ENCODE measurements at places on chromosomes 16 and 17.
A peak's percentile ranks its signal among the peaks of the same experiment; 100 is the strongest.

GRCh38 chr17:72760368-72760767 lies 332.1 kb downstream of the SLC39A11 start:
- no peak for DNase-seq

- no peak for DNase-seq
These were observed 167.7 kb downstream of the COPRS start for GRCh38 chr17:31691251-31691905.

GRCh38 chr16:25707982-25708583 lies 16.3 kb downstream of the HS3ST4 start:
- peak; percentile 37 for DNase-seq

GRCh38 chr16:24328835-24329452 lies 72.8 kb downstream of the CACNG3 start:
- DNase-seq, result no peak
